ENCODE measurements at places on chromosomes 2 and 18.

- H3K36me3 ChIP-seq = no peaks in the 10 kb centered on the region
- no peak overlapping the region for H3K4me3 ChIP-seq
- peaks cover 17% of the 10 kb centered on the region for H3K4me1 ChIP-seq
These were observed 439.1 kb upstream of the ID2 start for GRCh38 chr2:8242739-8243138.

- DNase-seq = no peak
- no peak overlapping the region for H3K4me3 ChIP-seq
- no peaks in the 10 kb centered on the region for H3K36me3 ChIP-seq
- H3K4me1 ChIP-seq = no peaks in the 10 kb centered on the region
- H3K27me3 ChIP-seq = no peaks in the 10 kb centered on the region
These were observed 52.3 kb upstream of the SLC39A10 start for GRCh38 chr2:195604706-195605105.

- H3K27me3 ChIP-seq = peaks cover 4% of the 10 kb centered on the region
- peaks cover 10% of the 10 kb centered on the region for H3K4me1 ChIP-seq
- no peaks in the 10 kb centered on the region for H3K36me3 ChIP-seq
- no peak for DNase-seq
- H3K4me3 ChIP-seq = no peak overlapping the region
- no peak overlapping the region for H3K27ac ChIP-seq
These were observed 132.9 kb downstream of the SOCS6 start for GRCh38 chr18:70421471-70422390.

DNA sequence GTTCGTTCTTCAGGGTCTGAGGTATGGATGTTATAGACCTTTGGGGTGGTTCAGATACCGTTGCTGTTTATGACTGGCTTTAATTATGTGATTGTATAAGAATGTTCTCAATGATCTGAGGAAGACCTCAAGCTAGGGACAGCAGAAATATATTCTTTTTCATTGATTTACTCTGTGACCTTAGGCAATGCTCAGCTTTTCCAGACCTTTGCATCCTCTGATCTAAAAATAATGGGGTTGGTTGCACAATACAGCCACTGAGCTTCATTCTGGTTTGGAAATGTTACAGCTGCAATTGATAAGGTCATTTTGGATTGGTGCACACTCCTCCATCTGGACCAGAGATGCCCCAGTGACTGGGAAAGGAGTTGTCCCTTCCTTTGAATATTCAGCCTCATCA is 17.2 kb upstream of the CABYR start:
- no peak overlapping the region for H3K4me3 ChIP-seq
- H3K27me3 ChIP-seq = no peaks in the 10 kb centered on the region
- no peak for DNase-seq
- H3K36me3 ChIP-seq = peaks cover 7% of the 10 kb centered on the region
- no peaks in the 10 kb centered on the region for H3K4me1 ChIP-seq

DNA sequence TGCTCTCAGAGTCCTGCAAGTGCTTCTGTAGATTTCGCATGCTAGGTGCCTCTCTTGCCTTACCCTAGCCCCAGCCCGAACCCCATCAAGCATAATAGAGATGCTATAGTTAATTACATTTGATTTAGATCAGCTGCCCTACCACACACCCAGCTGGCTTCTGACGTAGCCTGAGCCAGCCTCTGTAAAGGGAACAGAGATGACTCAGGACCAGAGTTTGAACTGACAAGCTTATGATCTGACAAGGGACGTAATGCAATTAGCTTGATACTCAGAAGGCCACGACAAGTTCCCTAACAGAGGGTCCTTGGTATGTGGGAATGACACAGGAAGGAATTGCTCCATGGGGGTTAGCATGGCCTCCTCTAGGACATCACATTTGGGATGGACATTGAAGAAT is 126.6 kb downstream of the LRATD1 start:
- no peaks in the 10 kb centered on the region for H3K4me1 ChIP-seq
- no peak for DNase-seq
- H3K4me3 ChIP-seq = no peak overlapping the region
- H3K36me3 ChIP-seq = no peaks in the 10 kb centered on the region
- H3K27ac ChIP-seq = no peak overlapping the region
- no peaks in the 10 kb centered on the region for H3K27me3 ChIP-seq

DNA sequence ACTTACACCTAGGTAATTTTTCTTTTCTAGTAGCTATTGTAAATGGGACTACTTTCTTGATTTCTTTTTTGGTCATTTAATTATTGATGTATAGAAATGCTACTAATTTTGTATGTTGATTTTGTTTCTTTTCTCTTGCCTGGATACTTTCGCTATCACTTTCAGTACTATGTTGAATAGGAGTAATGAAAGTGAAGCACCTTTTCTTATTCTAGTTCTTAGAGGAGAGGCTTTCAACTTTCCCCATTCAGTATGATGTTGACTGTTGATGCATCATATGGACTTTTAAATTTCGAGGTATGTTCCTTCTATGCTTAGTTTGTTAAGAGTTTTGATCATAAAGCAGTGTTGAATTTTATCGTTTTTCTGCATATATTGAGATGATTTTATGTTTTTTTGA is 142.5 kb downstream of the CDH19 start:
- no peaks in the 10 kb centered on the region for H3K27me3 ChIP-seq
- H3K27ac ChIP-seq = no peak overlapping the region
- H3K4me3 ChIP-seq = no peak overlapping the region

GRCh38 chr18:31702449-31702848 is 18.1 kb upstream of the B4GALT6 start:
- DNase-seq = no peak
- no peaks in the 10 kb centered on the region for H3K36me3 ChIP-seq
- H3K27ac ChIP-seq = no peak overlapping the region
- no peak overlapping the region for H3K4me3 ChIP-seq
- no peaks in the 10 kb centered on the region for H3K27me3 ChIP-seq
- no peaks in the 10 kb centered on the region for H3K4me1 ChIP-seq

DNA sequence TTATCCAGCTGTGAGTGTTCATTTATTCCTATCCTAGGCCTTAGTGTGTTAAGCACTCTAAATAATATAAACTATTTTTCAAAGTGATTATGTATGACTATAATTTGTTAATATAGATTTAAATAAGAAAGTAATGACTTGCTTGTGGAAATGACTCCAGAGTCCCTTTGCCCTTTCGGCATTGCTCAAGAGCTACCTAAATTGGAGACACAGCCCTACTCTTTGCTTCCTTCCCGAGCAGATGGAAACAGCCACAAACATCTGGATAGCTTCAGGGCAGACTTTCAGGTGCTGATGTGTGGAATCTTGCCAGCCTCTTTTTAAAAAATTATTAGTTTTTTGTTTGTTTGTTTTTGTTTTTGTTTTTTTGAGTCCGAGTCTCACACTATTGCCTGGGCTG is 44.0 kb downstream of the SUMO1 start:
- H3K36me3 ChIP-seq = no peaks in the 10 kb centered on the region
- no peak overlapping the region for H3K4me3 ChIP-seq
- no peaks in the 10 kb centered on the region for H3K27me3 ChIP-seq

GRCh38 chr2:130391872-130392670 is 36.2 kb downstream of the PTPN18 start:
- H3K27ac ChIP-seq = peak overlapping the region; percentile 64
- H3K4me1 ChIP-seq = peaks cover 30% of the 10 kb centered on the region
- H3K27me3 ChIP-seq = no peaks in the 10 kb centered on the region
- DNase-seq = no peak
- no peaks in the 10 kb centered on the region for H3K36me3 ChIP-seq
- H3K4me3 ChIP-seq = peak overlapping the region; percentile 79

GRCh38 chr18:23629444-23629946 is 33.2 kb downstream of the ANKRD29 start:
- no peak overlapping the region for H3K4me3 ChIP-seq
- H3K27ac ChIP-seq = no peak overlapping the region
- H3K27me3 ChIP-seq = no peaks in the 10 kb centered on the region
- peak; percentile 45 for DNase-seq

- H3K36me3 ChIP-seq = no peaks in the 10 kb centered on the region
- peaks cover 6% of the 10 kb centered on the region for H3K27me3 ChIP-seq
- H3K4me3 ChIP-seq = no peak within 1 kb of the TSS
- no peaks in the 10 kb centered on the region for H3K4me1 ChIP-seq
- H3K27ac ChIP-seq = no peak within 1 kb of the TSS
These were observed at the start of gene PLA2R1 for GRCh38 chr2:160062292-160063005. TSS of gene PLA2R1 (minus strand) at chr2:160062615. CDS start at chr2:160062403, 212 bp downstream.

GRCh38 chr18:69257861-69258458 is 142.7 kb upstream of the DOK6 start:
- H3K27ac ChIP-seq = no peak overlapping the region
- H3K4me1 ChIP-seq = no peaks in the 10 kb centered on the region
- no peaks in the 10 kb centered on the region for H3K36me3 ChIP-seq
- H3K27me3 ChIP-seq = no peaks in the 10 kb centered on the region

DNA sequence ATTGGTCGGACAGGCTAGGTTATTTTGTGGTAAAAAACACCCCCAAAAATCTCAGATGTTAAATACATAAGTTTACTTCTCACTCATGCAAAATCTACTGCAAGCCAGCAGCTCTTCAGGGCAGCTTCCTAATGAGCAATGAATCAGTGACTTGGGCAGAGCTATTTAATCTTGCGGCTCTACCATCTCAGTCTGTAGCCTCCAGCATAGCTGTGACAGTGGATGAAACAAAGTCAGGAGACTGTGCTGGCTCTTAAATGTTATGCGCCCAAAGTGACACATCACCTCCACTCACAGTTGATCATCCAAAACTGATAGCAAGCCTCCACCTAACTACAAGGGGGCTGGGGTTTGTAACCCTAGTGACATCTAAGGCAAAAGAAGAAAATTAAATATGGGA is 571.9 kb downstream of the METTL4 start:
- H3K4me1 ChIP-seq = no peaks in the 10 kb centered on the region
- no peaks in the 10 kb centered on the region for H3K27me3 ChIP-seq
- no peak overlapping the region for H3K27ac ChIP-seq
- DNase-seq = no peak

DNA sequence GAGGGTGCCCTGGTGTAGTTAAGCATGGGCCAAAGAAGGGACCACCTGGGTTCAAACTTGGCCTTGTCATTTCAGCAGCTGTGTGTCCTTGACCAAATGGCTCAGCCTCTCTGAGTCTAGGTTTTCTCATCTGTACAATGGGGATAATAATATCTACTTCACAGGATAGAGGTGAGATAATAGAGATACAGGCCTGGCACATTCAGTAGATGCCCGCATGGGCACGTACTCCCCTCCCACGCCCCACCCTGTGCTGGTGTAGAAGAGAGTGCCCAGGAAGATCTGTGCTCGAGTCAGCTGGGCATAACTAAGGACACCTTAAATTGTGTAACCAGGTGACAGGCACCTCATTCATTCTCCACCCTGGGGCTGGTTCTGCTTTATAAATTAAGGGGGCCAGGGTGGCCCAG is 8.4 kb upstream of the TMEM185B start:
- peaks cover 18% of the 10 kb centered on the region for H3K4me1 ChIP-seq
- DNase-seq = no peak
- H3K36me3 ChIP-seq = no peaks in the 10 kb centered on the region
- H3K27me3 ChIP-seq = no peaks in the 10 kb centered on the region
- peak overlapping the region; percentile 97 for H3K27ac ChIP-seq

GRCh38 chr2:141767691-141768090 is 363.1 kb downstream of the LRP1B start:
- no peak overlapping the region for H3K27ac ChIP-seq
- no peaks in the 10 kb centered on the region for H3K4me1 ChIP-seq
- no peak overlapping the region for H3K4me3 ChIP-seq

- no peak for DNase-seq
- H3K4me3 ChIP-seq = no peak overlapping the region
- H3K4me1 ChIP-seq = no peaks in the 10 kb centered on the region
- no peaks in the 10 kb centered on the region for H3K27me3 ChIP-seq
- H3K36me3 ChIP-seq = peaks cover 2% of the 10 kb centered on the region
These were observed 4.5 kb downstream of the IDH1 start for GRCh38 chr2:208250388-208250787.

DNA sequence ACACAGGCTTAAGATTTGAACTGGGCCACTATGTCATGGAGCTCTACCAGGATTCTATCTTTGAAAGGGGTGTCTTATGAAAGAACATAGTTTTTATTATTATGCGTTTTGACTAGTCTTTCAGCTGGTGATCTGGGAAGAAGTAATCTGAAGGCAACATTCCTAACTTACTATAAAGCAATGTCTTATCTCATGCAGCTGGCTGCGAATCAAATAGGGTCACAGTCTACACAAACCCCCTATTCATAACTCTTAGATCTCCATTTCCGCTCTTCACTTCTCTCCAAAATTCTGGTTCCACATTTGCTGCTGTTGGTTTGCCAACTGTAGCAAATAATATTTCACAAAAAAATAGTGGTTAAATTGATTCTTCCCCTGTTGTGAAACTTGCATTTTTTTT is 813.3 kb downstream of the CNTNAP5 start:
- no peak overlapping the region for H3K4me3 ChIP-seq
- no peak for DNase-seq
- H3K36me3 ChIP-seq = no peaks in the 10 kb centered on the region
- no peaks in the 10 kb centered on the region for H3K27me3 ChIP-seq

DNA sequence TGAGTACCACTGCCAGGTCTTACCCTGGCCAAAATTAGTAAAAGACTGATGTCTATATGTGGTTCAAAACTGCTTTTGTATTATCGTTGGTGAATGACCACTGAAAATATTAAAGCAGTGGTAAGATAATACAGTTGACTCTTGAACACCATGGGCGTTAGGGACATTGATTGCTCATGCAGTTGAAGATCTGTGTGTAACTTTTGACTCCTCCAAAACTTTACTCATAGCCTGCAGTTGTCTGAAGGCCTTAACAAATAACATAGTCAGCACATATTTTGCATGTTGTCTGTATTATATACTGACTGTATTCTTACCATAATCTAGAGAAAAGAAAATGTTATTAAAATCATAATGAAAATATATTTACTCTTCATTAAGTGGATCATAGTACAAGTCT is 5.8 kb upstream of the ANKRD12 start:
- no peak for DNase-seq
- H3K4me3 ChIP-seq = no peak overlapping the region
- no peak overlapping the region for H3K27ac ChIP-seq
- peaks cover 6% of the 10 kb centered on the region for H3K36me3 ChIP-seq

DNA sequence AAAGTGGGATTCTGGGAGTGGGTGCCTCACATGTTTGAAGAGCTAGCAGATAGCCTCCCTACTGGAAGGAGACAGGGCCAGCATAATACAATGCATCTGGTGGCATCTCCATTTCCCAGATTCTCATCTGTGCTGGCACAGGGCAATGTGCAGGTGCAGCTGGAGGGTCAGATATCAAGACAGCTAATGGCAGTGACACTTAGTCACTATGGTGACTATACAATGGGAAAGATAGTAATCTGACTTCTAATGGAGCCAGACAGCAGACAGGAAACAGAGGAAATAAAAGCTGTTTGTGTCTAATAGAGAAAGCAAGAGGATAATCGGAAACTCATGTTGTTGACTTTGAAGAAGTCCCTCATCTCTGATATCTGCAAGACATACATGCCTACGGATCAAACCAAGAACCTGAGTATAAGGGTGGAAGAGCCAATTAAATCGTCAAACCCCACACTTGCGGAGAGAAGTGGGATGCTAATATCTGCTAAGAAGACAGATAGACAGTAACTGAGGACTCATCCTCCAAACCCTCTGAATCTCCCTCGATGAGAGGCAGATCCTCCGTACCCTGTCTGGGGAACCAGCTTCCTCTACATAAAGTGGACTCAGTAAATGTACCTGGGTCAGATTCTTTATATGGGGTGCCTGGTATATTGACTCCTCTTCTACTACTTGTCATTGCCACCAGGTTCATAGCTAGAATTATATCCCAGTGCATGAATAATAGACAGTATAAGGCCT is 692.7 kb downstream of the SOCS6 start:
- H3K4me1 ChIP-seq = no peaks in the 10 kb centered on the region
- no peaks in the 10 kb centered on the region for H3K27me3 ChIP-seq
- H3K27ac ChIP-seq = no peak overlapping the region
- H3K4me3 ChIP-seq = no peak overlapping the region

GRCh38 chr2:222805591-222806304 is 55.1 kb upstream of the ACSL3 start:
- no peak overlapping the region for H3K4me3 ChIP-seq
- H3K27ac ChIP-seq = no peak overlapping the region
- no peaks in the 10 kb centered on the region for H3K36me3 ChIP-seq
- no peaks in the 10 kb centered on the region for H3K27me3 ChIP-seq
- H3K4me1 ChIP-seq = no peaks in the 10 kb centered on the region

All from GM12878 (cell line).